Suprapubic skin (tissue), 4 donors: ENCODE measurements at places on chromosomes 3 and 15. TPM values are rescaled to one million over a fixed set of nuclear protein-coding genes. Genes with fewer than 3 reads are reported as not detected.

GRCh38 chr15:53758412-53758811, 1.1 kb downstream of the WDR72 start:
- peaks cover 20% of the 10 kb centered on the region for H3K27me3 ChIP-seq
- no peaks in the 10 kb centered on the region for H3K36me3 ChIP-seq
- no peak for DNase-seq
- H3K4me3 ChIP-seq = no peak overlapping the region
- H3K27ac ChIP-seq = no peak overlapping the region
- peaks cover 10% of the 10 kb centered on the region for H3K4me1 ChIP-seq

- H3K27me3 ChIP-seq = no peaks in the 10 kb centered on the region
- peaks cover 54% of the 10 kb centered on the region for H3K4me1 ChIP-seq
- no peak overlapping the region for H3K4me3 ChIP-seq
- DNase-seq = no peak
- peaks cover 14% of the 10 kb centered on the region for H3K36me3 ChIP-seq
These were observed 32.0 kb downstream of the ZBTB38 start for GRCh38 chr3:141400073-141400971.

GRCh38 chr3:110093411-110093810, 756.1 kb upstream of the DPPA4 start:
- no peak overlapping the region for H3K4me3 ChIP-seq
- no peaks in the 10 kb centered on the region for H3K27me3 ChIP-seq
- H3K4me1 ChIP-seq = no peaks in the 10 kb centered on the region
- no peak for DNase-seq
- no peak overlapping the region for H3K27ac ChIP-seq
- no peaks in the 10 kb centered on the region for H3K36me3 ChIP-seq

MST1R gene
- 65.1 TPM for total RNA-seq

MTMR10 gene
- 27.4 TPM for total RNA-seq

ASB14 gene
- total RNA-seq = not detected
